ENCODE measurements at places on chromosomes 11 and 22. TPM values are rescaled to one million over a fixed set of nuclear protein-coding genes. Genes with fewer than 3 reads are reported as not detected.

Gene GLB1L2
- 0.22 TPM for total RNA-seq

DNA sequence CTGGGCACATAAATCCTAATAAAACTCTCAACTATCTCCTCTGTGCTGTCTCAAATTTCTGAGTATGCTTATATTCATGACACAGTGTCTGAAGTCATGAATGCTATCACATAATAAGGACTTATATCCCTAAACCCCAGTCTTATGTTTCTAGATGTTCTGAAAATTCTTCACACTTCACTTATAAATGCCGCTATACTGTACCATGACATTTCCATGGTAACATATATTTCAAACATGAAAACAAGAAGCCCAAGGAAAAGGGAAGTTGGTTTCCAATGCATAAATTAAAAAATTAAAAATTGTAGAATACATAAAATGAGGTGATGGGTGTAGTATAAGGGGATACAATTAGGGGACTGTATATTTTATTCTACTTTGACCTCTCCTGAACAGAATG is 11.7 kb downstream of the GVQW3 start:
- no peak overlapping the region for H3K27ac ChIP-seq
- no peaks in the 10 kb centered on the region for H3K4me1 ChIP-seq
- H3K27me3 ChIP-seq: no peaks in the 10 kb centered on the region
- H3K36me3 ChIP-seq: no peaks in the 10 kb centered on the region
- DNase-seq: no peak
- H3K4me3 ChIP-seq: no peak overlapping the region

GRCh38 chr11:19573666-19574065 is 139.0 kb upstream of the NAV2 start:
- no peaks in the 10 kb centered on the region for H3K36me3 ChIP-seq
- no peaks in the 10 kb centered on the region for H3K4me1 ChIP-seq
- no peak overlapping the region for H3K27ac ChIP-seq
- no peak for DNase-seq
- H3K4me3 ChIP-seq: no peak overlapping the region

GRCh38 chr11:34806875-34807274 is 109.3 kb downstream of the APIP start:
- no peak for DNase-seq
- no peaks in the 10 kb centered on the region for H3K4me1 ChIP-seq
- H3K27ac ChIP-seq: no peak overlapping the region
- no peaks in the 10 kb centered on the region for H3K27me3 ChIP-seq
- no peak overlapping the region for H3K4me3 ChIP-seq
- no peaks in the 10 kb centered on the region for H3K36me3 ChIP-seq

Gene LUZP2
- total RNA-seq: not detected

GRCh38 chr22:50621356-50621880 is 6.5 kb downstream of the ARSA start:
- no peak overlapping the region for H3K4me3 ChIP-seq
- no peaks in the 10 kb centered on the region for H3K27me3 ChIP-seq
- H3K4me1 ChIP-seq: no peaks in the 10 kb centered on the region
- no peak overlapping the region for H3K27ac ChIP-seq
- H3K36me3 ChIP-seq: no peaks in the 10 kb centered on the region

DNA sequence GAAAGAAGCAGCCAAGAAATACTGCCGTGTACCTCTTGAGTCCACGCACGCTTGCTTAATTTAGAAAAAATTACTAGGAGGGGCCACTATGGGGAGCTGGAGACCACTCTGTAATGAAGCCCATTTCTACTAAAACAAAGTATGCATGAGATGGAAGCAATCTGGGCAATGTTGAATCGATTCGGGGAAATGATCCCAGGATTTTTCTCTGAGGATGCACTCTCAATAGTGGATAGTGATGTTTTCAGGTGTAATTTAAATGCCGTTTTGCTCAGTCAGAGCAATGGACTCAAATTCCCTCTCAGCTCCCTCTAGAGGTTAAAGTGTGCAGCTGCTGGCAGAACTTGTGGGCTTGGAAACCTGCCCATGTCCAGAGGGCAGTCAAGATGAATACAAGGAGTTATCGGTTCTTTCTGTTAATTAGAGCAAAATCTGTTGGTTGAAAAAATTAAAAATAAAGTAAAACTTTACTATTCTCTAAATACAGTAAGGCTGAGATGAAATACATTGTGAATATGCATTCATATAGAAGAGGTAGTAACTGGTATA is 64.1 kb downstream of the ME3 start:
- no peak overlapping the region for H3K27ac ChIP-seq
- no peaks in the 10 kb centered on the region for H3K36me3 ChIP-seq
- no peaks in the 10 kb centered on the region for H3K27me3 ChIP-seq

Measured in right atrium auricular region (tissue), 2 donors.